Mesothelial cell of epicardium (in vitro differentiated cells): ENCODE measurements at places on chromosomes 6 and 20.

- no peak for DNase-seq
Measured at GRCh38 chr20:36754656-36755222, 8.8 kb upstream of the NDRG3 start.

DNA sequence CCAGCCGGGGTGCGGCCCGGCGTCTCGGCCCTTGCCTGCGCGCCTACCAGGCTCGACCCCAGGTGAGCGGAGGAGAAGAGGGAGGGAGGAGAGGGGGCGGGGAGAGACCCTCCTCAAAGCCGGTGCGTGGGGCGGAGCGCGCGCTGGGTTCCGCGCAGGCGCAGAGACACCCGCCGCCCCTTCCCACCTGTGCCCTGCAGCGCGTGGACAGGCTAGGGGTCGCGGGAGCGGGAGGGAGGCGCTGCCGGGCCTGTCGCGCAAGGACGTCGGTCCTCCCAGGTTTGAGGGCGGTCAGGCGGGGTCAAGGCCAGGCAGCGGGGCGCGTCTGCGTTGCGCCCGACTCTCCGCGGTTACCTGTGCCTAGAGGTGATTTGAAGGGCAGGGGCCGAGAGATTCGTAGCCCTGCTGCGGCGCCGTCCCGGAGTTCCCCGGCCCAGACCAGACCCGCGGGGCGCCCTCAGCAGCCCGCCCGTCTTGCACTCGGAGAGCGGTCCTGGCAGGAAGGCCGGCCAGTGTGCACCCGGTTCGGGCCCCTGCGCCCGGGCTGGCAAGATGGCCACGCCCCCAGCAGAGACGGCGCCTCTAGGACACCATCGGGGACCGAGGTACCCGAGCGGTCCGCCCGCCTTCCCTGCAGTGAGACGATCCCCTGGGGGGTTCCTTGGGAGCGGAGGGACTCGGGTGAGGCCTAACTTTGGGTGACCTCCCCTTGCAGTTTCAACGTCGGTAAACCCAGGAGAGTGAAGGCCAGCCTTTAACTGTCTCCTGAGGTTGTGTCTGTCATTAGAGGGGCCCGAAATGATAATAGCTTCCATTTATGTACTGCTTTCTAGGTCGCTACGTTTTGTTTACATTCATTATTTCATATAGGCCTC is 546 bp downstream of the C6orf136 start:
- peak; percentile 73 for DNase-seq

DNA sequence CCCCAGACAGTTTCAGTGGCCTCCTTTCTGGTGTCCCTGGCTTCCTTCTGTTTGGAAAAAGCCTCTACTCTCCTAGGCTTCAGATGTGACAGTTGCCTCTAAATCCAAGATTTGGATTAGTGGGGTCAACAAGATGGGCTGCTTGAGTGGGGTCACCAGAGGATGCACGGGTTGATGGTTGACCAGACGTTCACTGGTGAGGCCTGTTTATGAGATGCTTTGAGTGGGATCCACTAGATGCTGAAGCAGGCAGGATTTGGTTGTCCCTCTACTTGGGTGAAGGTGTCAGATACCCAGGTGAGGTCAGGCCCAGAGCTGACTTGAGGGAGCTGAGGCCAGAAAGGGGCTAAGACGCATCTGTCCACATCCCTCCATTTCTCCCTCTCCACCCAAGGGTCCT is 8.1 kb upstream of the DLGAP4 start:
- DNase-seq = no peak

- DNase-seq = no peak
Measured at GRCh38 chr6:45933855-45934254, 81.8 kb downstream of the CLIC5 start.

DNA sequence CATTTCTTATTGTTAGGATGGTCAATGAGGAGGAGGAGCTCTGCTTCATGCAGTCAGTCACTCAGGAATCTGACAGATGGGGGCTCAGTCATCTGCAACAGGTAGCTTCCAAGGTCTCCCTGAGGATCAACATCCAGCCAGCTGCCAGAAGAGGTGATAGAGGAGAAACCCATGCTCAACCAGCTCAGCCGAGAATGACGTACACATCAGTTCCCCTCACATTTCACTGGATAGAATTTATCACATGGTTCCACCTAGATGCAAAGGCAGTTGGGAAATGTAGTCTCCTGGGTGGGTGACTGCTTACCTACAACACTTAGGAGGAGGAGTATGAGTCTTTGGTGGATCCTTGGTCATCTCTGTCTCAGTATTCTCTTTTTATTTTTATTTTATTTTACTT is 144.5 kb downstream of the CEBPB start:
- DNase-seq = no peak

DNA sequence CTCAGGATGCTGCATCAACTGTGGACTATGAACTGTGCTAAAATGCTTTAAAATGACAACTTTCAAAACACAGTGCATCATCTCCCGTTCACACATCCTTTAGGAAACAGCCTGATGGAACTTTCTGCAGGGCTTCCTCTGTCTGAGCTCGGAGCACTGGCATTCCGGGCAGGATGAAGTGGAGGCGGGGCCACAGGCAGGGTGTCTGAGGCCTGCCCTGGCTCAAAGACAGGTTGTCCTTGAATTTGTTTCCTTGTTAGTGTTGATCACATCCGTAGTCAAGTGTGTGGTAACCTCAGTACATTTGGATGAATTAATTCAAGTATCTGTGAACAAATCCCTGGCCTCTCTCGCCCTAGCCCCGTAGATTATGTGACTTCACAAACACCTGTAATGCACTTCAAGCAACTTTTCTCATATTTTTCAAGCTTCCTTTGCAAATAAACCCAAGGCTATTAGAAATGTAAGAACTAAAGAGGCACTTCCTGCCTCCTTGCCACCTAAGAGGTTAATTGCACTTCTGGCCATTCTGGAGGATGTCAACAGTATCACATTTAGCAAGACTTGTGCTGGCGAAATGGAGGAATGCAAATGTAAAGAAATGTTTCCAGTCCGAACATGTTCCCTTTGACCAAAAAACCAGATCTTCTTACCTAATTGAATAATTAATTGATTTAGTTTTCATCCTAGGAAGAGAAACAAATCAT is 3.1 kb downstream of the CD93 start:
- DNase-seq = no peak

DNA sequence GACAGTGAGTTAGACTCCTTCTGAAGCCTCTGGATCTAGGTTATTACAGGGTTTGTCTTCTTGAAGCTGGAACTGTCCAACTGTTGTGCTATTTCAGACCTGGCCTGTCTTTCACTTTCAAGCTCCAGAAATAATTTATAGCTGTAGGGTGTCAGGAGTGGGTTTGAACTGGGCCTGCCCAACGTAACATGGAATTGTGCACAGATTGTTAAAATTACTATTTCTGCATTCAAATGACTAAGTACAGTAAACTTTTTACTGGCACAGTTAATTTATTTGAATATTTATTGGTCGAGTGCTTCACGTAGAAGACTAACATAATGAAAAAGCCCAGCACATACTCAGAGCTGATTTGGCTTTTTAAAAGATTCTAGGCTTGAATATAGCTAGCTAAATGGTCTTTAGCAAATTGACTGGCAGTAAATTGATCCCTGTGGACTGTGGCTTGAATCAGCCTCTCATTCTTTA is 74.3 kb downstream of the ARID1B start:
- no peak for DNase-seq

DNA sequence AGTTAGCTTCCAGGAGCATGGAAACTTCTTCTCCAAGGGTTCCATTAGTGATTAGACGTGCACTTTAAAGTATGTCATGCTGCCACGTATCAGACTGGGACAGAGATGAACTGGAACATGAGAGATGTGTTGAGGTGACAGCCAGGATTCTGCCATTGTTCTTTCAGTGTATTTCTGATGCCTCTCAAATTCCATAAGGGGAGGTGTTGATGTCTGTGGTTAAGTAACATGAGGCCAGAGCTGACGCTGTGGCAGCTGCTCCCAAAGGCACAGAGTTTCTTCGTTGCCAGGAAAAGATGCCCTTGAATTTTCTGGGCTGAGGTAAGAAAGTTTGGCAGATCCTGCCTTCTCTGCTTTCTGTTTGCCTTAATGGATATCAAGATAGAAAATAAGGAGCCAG is 63.5 kb downstream of the TRMT6 start:
- no peak for DNase-seq

GRCh38 chr20:63501818-63502670 is 3.2 kb upstream of the EEF1A2 start:
- no peak for DNase-seq

- DNase-seq = no peak
Measured at GRCh38 chr6:100001915-100002388, 7.9 kb upstream of the MCHR2 start.

- DNase-seq = no peak
Measured at GRCh38 chr6:100426744-100427338, 37.9 kb downstream of the SIM1 start.

DNA sequence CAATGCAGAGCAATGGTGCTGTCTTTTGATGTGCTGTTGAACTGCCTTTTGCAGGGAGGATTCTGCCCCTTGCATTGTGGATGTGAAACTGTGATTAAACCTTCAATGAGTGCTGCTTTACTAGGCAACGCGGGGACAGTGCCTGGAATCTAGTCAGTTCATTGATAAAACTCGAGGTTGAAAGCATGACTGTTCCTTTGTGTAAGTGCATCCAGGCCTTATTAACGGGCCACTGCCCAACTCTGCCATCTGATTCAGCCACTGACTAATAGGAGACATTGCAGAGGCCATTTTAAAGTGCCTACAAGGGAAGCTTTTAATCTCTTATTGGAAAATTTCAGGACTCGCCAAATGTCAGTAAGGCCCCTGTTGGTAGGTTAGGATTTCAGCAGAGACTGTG is 49.3 kb downstream of the SLC35F1 start:
- no peak for DNase-seq

DNA sequence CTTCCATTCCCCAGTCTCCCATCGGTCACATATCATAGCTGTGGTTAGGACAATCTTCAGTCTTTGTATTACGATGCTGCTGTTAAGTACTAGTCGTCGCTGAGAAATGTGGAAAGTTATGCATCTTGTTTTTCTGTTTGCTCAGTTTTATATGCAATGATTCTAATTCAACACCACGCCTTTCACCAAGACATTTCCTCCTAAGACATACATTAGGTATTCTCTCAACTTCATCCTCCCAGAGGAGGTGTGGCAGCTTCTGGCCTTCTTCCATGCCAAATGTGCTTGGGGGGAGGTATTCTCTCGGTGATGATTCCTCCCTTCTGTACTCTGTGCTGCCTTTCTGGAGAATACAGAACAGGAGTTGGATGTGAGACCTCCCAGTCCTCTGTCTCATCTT is 66.1 kb downstream of the B4GALT5 start:
- no peak for DNase-seq

GRCh38 chr6:148304976-148305375 is 37.7 kb upstream of the SASH1 start:
- no peak for DNase-seq

- DNase-seq = peak; percentile 54
Measured at GRCh38 chr6:30743099-30744053, 889 bp upstream of the FLOT1 start.

DNA sequence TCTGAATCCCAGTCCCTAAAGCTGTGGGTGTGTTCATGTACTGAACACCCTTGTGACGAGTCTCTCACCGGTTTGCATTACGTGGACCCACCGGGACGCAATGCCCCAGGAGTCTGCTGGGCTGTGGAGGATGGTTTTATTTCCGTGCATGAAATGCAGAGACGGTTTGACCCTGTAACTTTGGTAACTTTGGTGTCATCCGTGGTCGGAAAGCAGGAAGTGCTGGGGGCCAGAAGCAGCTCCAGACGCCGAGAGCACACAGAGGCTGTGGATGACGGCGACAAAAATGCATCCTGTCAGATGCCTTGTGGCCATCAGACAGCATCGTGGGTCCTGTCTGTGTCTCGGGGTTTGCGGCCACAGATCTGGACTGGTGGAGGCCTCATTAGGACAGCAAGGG is 7.2 kb downstream of the BHLHE23 start:
- no peak for DNase-seq

DNA sequence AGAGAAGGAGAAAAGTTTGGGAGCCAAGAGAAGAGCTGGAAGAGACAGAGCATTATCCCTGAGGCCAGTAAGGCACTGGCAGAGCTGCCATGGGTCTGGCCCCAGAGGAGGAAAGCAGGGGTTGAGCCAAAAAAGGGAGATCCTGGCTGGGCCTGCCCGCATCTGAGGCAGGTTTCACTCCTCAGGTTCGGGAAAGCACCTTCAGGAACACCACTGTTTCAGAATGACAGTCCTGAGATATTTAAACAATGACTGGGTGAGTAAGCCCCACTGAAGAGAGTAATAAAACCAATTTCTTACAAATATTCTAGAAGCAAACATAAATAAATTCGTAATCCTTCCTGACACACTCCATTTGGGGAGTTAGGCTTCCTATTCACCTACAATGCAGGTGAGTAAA is 152.2 kb downstream of the BACH2 start:
- DNase-seq = no peak

DNA sequence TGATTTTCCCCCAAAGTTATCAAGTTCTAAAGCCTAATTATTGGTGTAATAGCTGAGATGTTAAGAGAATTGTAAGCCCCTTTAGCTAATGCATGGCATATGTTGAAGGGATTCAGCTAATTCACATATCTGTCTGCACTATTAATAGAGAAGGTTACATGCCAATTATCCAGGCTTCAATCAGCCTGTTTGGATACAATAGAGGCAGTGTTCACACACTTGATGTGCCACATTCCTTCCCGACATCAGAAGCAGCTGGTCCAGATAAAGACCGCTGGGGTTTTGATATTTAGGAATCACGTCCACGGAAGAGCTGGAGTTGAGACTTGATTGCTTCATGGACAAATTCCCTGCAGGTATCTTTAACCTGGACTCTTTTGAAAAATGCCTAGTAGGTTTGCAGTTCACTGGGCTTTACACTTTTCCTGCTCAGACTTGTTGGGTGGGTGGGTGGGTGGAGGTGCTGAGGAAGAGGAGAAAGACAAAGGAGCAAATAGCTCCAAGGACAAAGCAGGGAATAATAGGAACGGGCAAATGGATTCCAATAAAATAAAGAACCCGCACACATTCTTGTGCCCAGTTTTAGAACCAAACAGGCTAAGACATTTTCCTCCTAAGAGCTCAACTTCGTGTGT is 142.6 kb upstream of the ZNF217 start:
- DNase-seq = no peak

DNA sequence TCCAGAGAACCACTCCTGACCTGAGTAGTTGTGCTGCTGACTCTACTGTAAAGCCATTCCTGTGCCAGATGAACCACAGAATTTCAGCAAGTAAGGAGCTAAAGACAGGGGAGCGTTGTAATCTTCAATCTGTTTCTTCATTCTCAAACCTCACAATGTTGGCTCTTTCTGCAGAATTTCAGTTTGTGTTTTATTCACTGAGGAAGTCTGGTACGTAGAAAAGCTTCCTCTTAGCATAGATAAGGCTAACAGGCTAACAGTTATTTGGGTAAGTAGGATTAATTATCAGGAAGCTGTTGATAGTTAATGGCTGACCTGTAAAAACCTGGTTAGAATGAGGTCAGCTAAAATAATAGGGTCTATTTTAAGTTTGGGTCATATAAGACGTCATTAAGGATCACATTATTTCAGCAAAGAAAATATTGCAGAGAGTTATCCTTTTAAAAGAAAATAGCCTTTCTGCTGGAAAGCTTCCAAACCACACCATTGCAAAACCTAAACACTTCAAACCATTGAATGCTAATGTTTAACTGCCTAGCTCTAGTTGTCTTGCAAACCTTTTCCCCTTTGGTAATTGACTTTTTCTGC is 14.1 kb upstream of the TENT5A start:
- no peak for DNase-seq

- no peak for DNase-seq
Measured at GRCh38 chr6:113539623-113540022, 317.5 kb upstream of the MARCKS start.

GRCh38 chr20:4088766-4089165 is 73.4 kb upstream of the RNF24 start:
- DNase-seq = no peak
